ENCODE measurements at places on chromosomes 6 and 20. TPM values are rescaled to one million over a fixed set of nuclear protein-coding genes. Genes with fewer than 3 reads are reported as not detected.

Gene ARMH2
- total RNA-seq: not detected

DNA sequence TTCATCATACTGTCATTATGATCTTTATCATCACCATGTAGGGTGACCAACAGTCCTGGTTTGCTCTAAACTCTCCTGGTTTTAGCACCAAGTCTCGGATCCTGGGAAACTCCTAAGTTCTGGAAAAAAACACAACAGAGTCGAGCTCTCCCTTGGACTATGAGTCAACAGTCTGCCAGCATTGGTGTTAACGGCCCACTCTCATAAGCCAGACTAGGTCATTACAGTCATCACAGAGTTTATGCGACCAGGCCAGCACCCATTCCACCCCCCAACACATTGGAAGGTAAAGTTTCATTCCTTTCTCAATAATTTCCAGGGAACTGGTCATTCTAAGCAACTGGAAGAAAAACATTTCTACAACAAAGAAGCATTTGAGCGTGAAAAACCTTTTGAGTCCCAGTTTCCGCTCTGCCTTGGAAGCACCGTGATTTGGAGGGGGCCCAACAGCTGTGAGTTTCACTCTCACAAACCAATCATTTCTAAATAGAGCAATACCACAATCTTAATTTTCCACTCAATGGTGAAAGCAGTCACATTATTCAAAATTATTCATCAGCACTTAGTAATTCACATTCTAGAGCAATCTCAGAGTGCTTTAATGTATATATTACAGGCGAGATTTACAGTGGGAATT, 445.0 kb downstream of the CDH26 start:
- no peak overlapping the region for H3K27ac ChIP-seq
- H3K4me1 ChIP-seq: no peaks in the 10 kb centered on the region
- DNase-seq: no peak
- no peak overlapping the region for H3K4me3 ChIP-seq

Gene CALHM6
- total RNA-seq: 168 TPM

- H3K4me3 ChIP-seq: peak overlapping the region; percentile 66
- no peak for DNase-seq
- H3K27me3 ChIP-seq: no peaks in the 10 kb centered on the region
- H3K4me1 ChIP-seq: peaks cover 84% of the 10 kb centered on the region
These were observed 243.2 kb downstream of the ARID1B start for GRCh38 chr6:157020398-157020797.

GRCh38 chr6:106997392-106998158, 23.0 kb upstream of the CD24 start:
- no peak overlapping the region for H3K4me3 ChIP-seq
- H3K36me3 ChIP-seq: no peaks in the 10 kb centered on the region
- H3K27me3 ChIP-seq: no peaks in the 10 kb centered on the region
- H3K4me1 ChIP-seq: no peaks in the 10 kb centered on the region
- peak; percentile 84 for DNase-seq

GRCh38 chr6:3165631-3166534, 8.5 kb upstream of the TUBB2A start:
- H3K4me3 ChIP-seq: no peak overlapping the region
- H3K27me3 ChIP-seq: peaks cover 6% of the 10 kb centered on the region
- H3K27ac ChIP-seq: no peak overlapping the region
- no peaks in the 10 kb centered on the region for H3K36me3 ChIP-seq

- no peak overlapping the region for H3K4me3 ChIP-seq
- H3K4me1 ChIP-seq: peaks cover 12% of the 10 kb centered on the region
- H3K36me3 ChIP-seq: no peaks in the 10 kb centered on the region
These were observed 304.3 kb upstream of the SUPT3H start for GRCh38 chr6:45681860-45682511.
